ENCODE measurements at places on chromosomes 4 and X. TPM values are rescaled to one million over a fixed set of nuclear protein-coding genes. Genes with fewer than 3 reads are reported as not detected.

Gene MAGEA12
- not detected for polyA plus RNA-seq

Gene GSTCD
- polyA plus RNA-seq = 8.6 TPM

Gene DNAAF6
- not detected for polyA plus RNA-seq

Gene HSD17B13
- 0.17 TPM for polyA plus RNA-seq

Gene DKK2
- polyA plus RNA-seq = 16.2 TPM

Gene SSX1
- not detected for polyA plus RNA-seq

Gene TBC1D8B
- 6.3 TPM for polyA plus RNA-seq

Gene UGT2B11
- not detected for polyA plus RNA-seq

Gene EMCN
- 34.1 TPM for polyA plus RNA-seq

Gene EOLA1
- polyA plus RNA-seq = 23.1 TPM

Gene SLC49A3
- polyA plus RNA-seq = 17.3 TPM

Gene DDX53
- not detected for polyA plus RNA-seq

Gene CCDC149
- polyA plus RNA-seq = 9.8 TPM

Gene PGRMC1
- 101 TPM for polyA plus RNA-seq

Gene MFAP3L
- 2.1 TPM for polyA plus RNA-seq

Gene GAGE12J
- polyA plus RNA-seq = not detected

Gene SERTM2
- polyA plus RNA-seq = 0.88 TPM

Gene PRDM8
- 17.0 TPM for polyA plus RNA-seq

Gene LANCL3
- polyA plus RNA-seq = 0.35 TPM

Gene SH2D1A
- 4.0 TPM for polyA plus RNA-seq

Gene ATP2B3
- 0.56 TPM for polyA plus RNA-seq

Gene PCYT1B
- polyA plus RNA-seq = 1.7 TPM

Gene TCEAL3
- 16.1 TPM for polyA plus RNA-seq

Gene CNGA2
- not detected for polyA plus RNA-seq

Gene ALAS2
- 49.3 TPM for polyA plus RNA-seq

Gene PCDH11X
- polyA plus RNA-seq = 0.25 TPM

Gene REPS2
- 9.5 TPM for polyA plus RNA-seq

Gene PPP4R3C
- polyA plus RNA-seq = not detected

All from muscle of leg (tissue), 16 donors.